ENCODE measurements at places on chromosomes 12 and 14.

DNA sequence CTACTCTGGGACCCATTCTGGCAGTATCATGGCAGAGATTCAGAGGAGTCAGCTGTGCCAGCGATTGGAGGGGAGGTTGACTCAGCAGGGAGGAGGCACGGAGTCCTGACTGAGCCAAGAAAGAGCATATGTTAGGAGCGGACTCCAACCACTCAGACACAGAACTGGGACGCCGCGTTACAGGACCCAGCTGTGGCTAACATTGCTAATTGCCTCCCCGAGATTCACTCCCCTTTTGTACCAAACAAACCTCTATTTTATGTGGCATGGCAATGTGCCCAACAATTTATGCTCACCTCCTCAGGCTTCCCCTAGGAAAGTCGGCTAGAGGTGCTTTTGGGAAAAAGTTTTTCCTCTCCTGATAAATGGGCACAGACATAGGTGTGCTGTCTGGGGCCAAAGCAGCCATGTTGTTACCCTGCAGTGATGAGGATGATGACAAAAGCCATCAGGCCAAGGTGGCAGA is 15.2 kb upstream of the CLIP1 start:
- DNase-seq: peak; percentile 8

DNA sequence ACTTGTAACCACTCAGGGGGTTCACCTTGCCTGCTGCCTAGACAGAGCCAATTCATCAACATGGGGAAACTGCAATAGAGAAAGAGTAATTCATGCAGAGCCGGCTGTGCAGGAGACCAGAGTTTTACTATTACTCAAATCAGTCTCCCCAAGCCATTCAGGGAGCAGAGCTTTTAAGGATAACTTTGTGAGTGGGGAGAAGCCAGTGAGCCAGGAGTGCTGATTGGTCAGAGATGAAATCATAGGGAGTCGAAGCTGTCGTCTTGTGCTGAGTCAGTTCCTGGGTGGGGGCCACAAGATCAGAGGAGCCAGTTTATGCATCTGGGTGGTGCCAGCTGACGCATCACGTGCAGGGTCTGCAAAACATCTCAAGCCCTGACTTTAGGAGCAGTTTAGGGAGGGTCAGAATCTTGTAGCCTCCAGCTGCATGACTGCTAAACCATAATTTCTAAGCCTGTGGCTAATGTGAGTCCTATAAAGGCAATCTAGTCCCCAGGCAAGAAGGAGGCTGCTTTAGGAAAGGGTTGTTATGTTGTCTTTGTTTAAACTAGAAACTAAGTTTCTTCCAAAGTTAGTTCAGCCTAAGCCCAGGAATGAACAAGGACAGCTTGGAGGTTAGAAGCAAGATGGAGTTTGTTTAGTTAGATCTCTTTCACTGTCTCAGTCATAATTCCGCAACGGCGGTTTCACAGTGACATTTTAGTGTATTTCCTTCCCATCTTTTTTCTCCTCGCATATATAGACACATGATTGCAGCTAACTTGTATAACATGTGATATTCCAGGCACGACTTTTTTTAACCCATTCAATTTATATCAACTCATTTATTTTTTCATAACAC is 68.9 kb upstream of the NCOR2 start:
- DNase-seq: no peak

GRCh38 chr12:81809829-81810595 is 50.9 kb upstream of the PPFIA2 start:
- no peak for DNase-seq

GRCh38 chr12:18358077-18358476 is 96.8 kb downstream of the PIK3C2G start:
- no peak for DNase-seq

DNA sequence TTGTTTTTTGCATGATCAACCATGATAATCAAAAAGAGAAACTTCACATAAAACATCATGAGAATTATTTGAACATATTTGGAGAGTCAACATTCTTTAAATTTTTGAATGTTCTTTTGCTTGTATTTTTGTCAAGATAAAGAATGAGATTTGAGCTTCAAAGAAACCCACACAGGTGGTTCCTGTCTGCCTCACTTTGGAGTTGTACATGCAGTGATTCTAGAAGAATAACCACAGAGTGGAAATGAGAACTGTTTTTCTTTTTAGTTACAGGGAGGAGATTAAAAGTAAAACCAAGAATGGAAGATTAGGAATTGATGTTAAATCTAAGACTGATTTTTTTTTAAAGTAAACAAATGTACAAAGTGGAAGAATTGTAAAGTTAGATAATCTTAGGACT is 2.3 kb upstream of the ZNF705A start:
- no peak for DNase-seq

GRCh38 chr14:58060077-58060476 is 91.9 kb downstream of the ARMH4 start:
- no peak for DNase-seq

- DNase-seq: no peak
Observed at GRCh38 chr14:64213086-64213485, 81.1 kb downstream of the ESR2 start.

DNA sequence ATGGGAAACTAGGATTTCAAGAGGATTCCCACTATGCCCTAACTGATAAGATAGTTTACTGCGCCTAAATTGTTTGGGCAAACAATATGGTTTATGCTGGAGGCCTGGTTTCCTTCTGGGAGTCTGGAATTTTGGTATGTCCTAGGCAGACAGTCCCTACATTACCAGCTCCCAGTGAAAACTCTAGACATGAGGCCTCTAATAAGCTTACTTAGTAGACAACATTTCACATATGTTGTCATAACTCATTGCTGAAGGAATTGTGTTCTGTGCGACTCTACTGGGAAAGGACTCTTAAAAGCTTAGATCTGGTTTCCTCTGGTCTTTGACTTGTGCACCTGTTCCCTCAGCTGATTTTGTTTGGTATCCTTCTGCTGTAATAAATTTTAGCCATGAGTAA is 18.0 kb upstream of the PRPF39 start:
- no peak for DNase-seq

DNA sequence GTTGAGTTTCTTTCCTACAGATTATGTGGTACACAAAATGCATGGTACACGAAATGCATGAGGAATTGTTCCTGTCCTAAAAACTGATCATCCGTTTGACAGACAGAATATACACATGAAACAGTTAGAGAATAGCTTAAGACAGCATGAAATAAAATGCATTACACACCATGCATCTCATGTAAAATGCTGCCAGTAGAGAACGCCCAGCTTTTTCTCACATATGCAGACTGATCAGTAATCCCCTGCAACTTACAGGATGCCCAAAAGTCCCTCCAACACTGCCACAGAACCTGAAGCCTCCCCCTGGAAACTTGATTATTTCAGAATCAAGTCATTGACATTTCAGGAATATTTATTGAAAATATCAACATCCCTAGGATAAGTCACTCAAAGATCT is 24.0 kb downstream of the IFNG start:
- DNase-seq: no peak

DNA sequence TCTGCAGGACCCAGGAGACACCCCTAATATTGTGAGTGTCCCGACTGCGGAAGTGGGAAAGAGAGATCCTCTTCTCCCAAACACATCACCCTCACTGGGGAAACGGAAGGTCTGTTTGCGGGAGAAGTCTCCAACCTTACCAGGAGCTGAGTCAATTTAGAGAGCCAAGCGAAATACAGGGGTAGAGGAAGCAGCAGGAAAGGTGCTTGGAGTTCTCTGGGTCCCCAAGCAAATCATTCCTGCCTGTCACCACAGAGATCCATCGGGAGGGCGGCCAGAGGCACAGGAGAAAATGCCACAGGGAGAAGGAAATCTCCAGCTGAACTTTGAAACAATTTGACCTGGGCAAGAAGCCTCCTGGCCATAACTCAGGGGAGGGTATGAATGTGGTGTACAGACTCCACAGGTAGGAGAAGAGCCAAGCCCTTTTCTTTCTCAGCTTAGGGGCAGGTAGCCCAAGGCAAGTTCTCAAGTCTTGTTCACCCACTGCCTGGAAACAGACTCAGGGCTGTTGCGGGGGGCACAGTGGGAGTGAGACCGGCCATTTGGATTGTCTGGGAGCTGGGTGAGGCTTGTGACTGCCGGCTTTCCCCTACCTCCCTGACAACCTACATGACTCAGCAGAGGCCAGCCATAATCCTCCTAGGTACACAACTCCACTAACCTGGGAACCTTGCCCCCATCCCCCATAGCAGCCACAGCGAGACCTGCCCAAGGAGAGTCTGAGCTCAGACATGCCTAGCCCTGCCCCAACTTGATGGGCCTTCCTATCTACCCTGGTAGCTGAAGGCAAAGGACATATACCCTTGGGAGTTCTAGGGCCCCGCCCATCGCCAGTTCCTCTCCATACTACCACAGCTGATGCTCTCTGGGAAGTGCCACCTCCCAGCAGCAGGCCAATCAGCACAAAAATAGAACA is 211.9 kb upstream of the ARHGAP5 start:
- no peak for DNase-seq

GRCh38 chr14:89899917-89900663 is 54.4 kb downstream of the EFCAB11 start:
- peak; percentile 37 for DNase-seq

GRCh38 chr14:60327447-60328331 is 78.7 kb downstream of the PPM1A start:
- DNase-seq: peak; percentile 81

DNA sequence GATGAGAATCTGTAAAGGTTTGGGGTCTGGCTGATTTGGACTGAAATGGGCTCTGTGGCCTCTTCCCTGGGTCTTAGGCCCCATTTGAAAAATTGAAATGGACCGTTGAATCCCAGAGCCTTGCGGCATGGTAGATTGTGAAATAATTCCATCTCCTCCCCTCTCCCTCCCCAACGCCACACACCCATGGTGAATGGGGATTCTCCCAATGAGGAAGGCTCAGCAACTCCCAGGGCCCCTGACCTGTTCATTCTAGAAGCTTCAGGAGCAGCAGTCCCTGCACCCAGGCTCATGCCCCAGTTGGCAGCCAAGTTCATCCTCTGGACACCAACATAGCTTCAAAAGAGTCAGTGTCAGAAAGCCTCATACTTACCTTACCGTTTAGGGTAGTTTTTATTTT is 217.4 kb downstream of the ZFP36L1 start:
- no peak for DNase-seq

DNA sequence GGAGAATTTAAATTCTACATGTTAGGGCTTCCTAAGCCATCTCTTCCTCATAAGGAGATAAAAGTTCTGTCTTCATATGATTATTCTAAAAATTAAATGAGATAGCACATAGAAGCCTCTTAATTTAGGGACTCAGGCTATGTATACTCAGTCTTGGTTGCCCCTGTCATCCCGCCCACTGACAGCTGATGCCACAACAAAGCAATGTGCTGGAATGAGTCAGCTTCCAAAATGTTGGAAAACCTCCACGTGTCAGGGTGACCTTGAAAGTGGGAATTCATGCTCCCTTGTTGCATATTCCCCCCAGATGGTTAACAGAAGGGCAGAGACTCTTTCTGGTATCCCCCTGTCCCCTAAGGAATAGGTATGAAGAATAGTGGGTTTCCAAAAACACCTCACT is 238.0 kb upstream of the DDHD1 start:
- no peak for DNase-seq

DNA sequence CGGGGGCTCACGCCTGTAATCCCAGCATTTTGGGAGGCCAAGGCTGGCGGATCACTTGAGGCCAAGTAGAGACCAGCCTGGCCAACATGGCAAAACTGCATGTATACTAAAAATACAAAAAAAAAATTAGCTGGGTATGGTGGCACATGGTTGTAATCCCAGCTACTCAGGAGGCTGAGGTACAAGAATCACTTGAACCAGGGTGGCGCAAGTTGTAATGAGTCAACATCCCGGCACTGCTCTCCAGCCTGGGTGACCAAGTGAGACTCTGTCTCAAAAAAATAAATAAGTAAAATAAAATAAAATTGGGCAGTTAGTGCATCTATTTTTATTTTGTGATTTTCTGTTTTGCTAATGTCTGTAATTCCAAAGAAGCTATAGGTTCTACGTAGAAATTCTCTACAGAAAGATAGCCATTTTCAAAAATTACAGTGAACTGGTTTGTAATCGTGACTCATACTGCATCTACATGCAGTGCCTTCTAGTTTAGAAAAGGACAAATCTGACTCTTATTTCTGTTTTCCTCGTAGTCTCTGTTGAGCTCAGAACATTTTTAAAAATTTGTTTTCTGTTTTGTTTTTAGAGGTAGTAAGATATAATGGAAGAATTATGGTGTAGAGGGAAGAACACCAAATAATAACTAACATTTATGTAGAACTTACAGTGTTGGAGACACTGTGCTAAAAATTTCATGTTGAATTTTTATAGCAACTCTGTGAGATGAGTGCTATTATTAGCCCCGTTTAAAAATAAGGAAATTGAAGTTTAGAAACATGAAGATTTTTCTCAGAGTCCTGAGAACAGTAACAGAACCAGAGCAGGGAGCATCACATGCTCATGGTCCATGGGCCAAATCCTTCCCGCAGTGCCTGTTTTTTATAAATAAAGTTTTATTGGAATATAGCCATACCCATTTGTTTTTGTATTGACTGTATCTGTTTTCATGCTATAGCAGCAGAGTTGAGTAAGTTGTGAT is 201.2 kb downstream of the SYNE2 start:
- no peak for DNase-seq

DNA sequence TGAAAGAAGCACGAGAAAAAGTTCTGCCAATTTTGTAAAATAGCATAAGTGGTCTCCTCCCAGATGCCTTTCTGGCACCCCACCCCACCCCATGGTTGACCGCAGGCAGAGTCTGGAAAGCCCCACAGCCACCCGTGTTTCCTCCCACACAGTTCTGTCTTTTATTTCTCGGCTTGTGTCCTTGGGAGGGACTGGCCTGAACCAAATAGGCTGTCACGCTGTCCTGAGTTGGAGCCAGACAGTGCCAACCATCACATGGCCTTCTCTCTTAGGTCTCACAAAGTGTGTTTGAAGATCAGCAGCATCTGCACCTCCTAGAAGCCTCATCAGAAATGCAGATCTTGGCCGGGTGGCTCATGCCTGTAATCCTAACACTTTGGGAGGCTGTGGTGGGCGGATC is 10.2 kb upstream of the LTA4H start:
- DNase-seq: no peak

- DNase-seq: peak; percentile 85
Observed at GRCh38 chr12:48001505-48002413, 2.5 kb downstream of the COL2A1 start.

DNA sequence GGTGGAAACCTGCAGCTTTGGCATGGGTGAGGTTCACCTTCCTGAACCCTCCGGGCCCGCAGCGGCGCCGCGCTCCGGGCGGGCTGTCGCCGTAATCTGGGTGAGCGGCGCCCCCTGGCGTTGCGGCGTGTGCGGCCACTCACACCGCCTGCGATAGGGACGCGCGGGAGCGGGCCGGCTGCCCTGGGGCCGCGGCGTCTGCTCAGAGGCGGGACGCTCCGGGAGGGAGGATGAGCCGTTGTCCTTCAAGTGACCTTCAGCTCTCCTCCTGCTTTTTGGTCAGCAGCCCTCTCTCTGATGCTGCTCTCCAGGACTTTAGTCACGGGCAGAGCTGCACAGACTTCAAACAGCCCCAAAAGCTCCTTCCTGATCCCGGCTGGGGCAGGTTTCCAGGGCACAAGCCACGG is 211.7 kb upstream of the FKBP4 start:
- DNase-seq: peak; percentile 20

- DNase-seq: no peak
Observed at GRCh38 chr12:114608509-114608908, 75.5 kb downstream of the TBX3 start.

- peak; percentile 72 for DNase-seq
Observed at GRCh38 chr12:64636856-64637255, 26.6 kb downstream of the RASSF3 start.
